Stimulated activated CD8-positive, alpha-beta memory T cell treated with anti-CD3 and anti-CD28 coated beads, Interleukin-7, amount 100 ng/mL, for 24 hours (primary cell): ENCODE measurements at places on chromosomes 12 and 14.

DNA sequence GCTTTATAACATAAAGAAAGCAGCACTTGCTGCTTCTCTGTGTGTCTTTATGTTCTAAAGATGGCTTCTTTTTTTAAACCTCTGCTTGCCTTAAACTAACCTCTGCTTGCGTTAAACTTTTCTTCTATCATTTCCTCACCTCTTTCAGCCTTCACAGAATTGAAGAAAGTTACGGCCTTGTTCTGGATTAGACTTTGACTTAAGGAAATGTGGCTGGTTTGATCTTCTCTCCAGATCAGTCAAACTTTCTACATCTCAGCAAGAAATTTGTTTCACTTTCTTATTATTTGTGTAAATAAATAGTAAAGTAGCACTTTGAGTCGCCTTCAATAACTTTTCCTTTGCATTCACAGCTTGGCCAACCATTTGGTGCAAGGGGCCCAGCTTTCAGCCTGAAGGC is 64.2 kb downstream of the CMAS start:
- no peak for DNase-seq

DNA sequence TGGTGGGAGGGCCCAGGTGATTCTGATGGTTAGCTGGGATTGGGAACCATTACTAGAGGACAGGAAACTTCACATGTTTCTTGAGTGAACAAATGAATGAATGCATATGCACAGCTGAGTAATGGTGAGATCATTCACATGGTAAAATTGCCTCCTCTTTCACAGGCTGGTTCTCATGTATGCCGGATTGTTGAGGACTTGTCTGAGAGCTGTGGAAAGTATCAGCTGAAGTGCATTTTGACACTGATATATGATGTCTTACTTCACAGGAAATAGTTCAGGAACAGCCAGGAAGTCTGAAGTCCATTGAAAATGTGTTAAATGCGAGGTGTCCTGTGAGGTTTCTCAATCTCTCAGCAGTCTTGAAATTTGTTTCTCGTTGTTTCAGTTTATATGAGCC is 77.6 kb upstream of the DACT1 start:
- DNase-seq = no peak

GRCh38 chr14:56995010-56995409 is 184.7 kb upstream of the OTX2 start:
- no peak for DNase-seq

DNA sequence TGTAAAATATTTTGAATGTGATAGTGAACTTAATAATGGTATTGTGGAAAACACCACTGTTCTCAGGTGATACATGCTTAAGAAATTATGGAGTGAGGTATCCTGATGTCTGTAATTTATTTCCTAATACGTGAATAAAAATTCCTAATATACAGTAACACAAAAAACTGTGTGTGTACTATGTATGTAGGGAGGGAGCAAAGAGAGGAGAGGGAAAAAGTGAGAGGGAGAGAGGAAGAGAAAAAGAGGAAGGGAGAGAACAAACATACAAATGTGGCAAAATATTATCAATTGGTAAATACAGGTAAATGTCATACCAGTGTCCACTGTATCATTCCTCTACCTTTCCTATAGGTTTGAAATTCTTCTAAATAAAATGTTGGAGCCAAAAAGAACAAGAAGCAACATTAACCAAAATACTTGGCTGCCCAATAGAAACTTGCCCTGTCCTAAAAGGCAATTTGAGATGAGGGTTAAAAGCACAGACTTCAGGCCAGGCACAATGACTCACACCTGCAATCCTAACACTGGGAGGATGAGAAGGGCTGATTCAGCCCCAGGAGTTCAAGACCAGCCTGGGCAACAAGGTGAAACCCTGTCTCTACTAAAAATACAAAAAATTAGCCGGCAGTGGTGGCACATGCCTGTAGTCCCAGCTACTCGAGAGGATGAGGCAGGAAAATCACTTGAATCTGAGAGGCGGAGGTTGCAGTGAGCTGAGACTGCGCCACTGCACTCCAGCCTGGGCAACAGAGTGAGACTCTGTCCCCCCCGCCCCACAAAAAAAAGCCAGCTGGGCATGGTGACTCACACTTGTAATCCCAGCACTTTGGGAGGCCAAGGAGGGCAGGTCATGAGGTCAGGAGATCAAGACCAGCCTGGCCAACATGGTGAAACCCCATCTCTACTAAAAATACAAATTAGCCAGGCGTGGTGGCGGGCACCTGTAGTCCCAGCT is 14.5 kb downstream of the R3HDM2 start:
- no peak for DNase-seq

GRCh38 chr12:15689751-15690191 is 99.4 kb downstream of the EPS8 start:
- DNase-seq = no peak

- no peak for DNase-seq
These were observed 58.9 kb upstream of the PLEKHG3 start for GRCh38 chr14:64645220-64645892.

GRCh38 chr12:55024575-55024974 is 4.8 kb downstream of the NEUROD4 start:
- DNase-seq = no peak

DNA sequence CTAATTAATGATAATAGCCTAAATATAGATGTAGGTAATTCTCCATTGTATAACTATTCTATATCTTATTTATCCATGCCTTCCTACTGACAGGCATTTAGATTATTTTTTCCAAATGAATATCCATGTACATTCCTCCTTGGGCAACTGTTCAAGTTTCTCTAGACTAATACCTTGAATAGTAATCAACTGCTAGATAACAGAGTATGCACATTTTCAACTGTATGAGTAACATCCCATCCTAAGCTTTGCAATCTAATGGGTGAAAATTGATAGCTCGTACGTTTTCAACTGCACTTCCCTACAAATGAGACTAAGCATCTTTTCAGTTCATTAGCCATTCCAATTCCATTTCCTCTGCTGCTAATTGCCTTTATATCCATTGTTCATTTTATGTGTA is 37.0 kb downstream of the YAF2 start:
- no peak for DNase-seq

- DNase-seq = no peak
These were observed 5.8 kb downstream of the WSB2 start for GRCh38 chr12:118055144-118055557.

DNA sequence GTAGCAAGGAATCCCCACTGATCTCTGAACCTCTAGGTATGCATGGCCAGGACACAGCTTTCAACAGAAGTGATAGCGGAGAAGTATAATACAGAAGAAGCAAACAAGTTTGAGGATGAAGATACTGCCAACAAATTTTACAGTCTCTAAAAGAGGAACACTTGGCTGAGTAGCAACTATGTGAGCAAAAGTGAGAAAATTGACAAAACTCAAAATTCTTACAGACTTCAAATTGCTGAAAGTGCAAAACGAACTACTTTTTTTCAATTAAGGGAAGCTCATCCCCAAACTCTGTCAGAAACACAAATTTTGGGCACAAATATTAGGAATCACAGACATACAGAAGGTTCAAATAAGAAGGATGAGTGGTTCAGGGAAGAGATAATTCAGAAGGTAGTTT is 1324.6 kb downstream of the LRFN5 start:
- no peak for DNase-seq

DNA sequence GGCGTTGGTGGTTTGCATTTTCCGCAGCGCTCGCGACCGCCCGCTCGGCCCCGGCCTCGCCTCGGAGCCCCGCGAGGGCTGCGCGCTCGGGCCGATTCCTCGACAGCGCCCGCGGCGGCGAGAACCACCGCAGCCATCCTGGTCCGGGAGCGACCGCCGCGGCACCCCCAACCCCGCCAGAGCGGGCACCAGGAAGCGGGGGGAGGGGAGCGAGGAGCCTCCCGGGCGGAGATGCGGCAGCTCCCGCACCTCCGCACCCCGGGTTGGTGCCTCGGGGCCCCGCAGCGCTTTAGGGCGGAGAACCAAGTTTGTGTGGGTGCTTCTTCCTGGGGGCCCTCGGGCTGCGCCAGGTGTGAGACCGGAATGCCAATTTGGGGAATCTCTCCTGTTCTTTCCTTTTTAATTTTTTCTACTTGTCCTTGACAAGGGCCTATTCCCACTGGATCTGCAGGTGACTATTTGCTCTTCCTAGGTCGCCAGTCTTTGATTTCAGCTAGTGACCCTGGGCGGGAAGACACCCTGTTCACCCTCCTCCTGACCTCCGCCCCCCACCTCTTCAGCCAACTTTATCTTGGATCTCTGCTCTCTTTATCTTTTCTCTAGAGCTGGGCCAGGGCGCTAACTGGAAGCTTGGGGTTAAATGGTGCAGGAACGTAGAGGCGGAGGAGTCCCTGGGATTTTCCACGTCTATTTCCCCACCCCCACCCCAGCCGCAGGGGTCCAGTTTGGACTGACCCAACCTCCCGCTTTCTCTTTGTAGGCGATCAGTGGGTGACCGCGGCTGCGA is at the start of gene SOCS2:
TSS of gene SOCS2 (plus strand) at position 751 of the 787 bp plus-strand sequence. CDS start 223 bp downstream, outside the sequence.
- DNase-seq = no peak

- peak; percentile 8 for DNase-seq
These were observed 10.9 kb upstream of the KRT77 start for GRCh38 chr12:52713960-52714886.

GRCh38 chr14:36583242-36583892 is 953 bp upstream of the NKX2-8 start:
- no peak for DNase-seq

DNA sequence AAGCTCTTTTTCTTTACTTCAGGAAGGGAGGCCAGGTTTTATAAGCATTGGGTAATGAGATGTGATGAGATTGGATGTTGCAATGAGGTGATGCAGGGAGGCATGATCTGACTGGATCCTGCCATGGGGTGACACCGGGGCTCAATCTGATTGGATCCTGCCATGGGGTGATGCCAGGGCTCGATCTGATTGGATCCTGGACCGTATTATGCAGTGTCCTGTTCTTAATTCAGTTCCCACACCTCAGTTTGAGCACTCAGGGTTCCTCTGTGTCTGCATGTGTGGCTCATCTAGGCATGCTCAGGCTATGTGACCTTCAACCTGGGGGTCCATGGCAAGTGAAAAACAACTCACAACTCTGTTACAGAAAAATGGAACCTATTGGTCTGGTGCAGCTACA is 166.4 kb downstream of the SLC15A4 start:
- no peak for DNase-seq

- no peak for DNase-seq
These were observed 881.5 kb downstream of the RPS29 start for GRCh38 chr14:48704639-48705038.

DNA sequence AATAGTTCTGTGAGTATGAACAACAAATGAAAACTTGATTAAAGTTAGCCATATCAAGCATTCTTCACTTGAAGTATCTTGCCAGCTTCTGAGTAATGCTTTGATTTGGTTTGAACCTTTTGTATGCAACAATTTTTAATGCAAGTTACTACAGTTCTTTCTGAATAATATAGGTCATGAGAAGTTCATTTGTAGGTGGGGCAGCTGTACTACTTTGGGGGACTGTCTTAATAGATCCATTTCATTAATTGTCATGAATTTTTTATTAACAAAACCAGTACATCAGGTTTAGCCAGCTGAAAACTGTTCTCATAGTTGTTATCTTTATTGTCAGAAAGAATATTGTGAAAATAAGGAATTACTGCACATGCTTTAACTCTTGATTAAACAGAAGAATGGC is 142.7 kb downstream of the FOXA1 start:
- DNase-seq = no peak

- no peak for DNase-seq
These were observed 285.9 kb upstream of the TMPO start for GRCh38 chr12:98229540-98229924.

GRCh38 chr12:96228566-96229248 is 34.5 kb downstream of the ELK3 start:
- DNase-seq = no peak

DNA sequence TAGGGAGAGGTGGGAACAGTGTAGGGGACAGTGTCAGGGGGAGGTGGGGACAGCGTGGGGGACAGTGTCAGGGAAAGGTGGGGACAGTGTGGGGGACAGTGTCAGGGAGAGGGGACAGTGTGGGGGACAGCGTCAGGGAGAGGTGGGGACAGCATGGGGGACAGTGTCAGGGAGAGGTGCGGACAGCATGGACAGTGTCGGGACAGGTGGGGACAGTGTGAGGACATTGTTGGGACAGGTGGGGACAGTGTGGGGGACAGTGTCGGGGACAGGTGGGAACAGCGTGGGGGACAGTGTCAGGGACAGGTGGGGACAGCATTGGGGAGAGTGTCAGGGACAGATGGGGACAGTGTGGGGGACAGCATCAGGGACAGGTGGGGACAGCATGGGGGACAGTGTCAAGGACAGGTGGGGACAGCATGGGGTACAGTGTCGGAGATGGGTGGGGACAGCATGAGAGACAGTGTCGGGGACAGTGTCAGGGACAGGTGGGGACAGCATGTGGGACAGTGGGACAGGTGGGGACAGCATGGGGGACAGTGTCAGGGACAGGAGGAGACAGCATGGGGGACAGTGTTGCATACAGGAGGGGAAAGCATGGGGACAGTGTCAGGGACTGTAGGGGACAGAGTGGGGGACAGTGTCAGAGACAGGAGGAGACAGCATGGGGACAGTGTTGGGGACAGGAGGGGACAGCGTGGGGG is 139.0 kb downstream of the TMEM121 start:
- DNase-seq = no peak

DNA sequence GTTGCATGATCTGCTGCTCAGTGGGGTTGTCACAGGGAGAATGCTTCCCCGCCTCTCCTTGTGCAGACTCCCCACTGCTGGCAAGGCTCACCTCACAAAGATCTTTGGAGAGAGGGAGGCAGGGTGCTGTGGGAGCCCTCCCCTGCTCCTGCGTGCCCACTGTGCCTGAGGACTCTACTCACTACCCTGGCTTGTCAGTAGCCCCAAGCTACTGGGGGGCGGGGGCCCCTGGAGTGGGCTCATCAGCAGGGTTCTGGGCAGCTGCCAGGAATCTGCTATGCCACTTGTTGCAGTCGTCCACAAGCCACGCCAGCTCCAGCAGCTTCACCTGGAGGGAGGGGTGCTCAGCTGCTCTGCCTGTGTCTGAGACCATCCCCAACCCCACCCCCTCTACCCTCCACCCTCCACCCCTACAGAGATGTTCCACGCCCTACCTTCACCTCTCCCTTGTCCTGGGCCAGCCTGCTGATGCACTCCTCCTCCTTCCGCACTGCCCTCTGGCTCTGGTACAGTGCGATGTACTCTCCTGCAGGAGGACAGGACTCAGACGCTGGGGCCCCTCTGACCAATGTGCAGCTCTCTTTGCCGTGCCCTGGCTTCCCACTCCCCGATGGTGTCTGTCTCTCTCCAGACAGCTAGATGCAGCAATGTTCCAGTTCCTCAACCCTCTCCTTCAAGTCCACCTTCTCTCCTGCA is 14.2 kb upstream of the BLTP3B start:
- no peak for DNase-seq
